Activated CD4-positive, alpha-beta memory T cell treated with anti-CD3 and anti-CD28 coated beads, Interleukin-2, amount 10 ng/mL, durations not matched to agents 7 days and 5 days (primary cell): ENCODE measurements at places on chromosomes 6 and 20. TPM values are rescaled to one million over a fixed set of nuclear protein-coding genes. Genes with fewer than 3 reads are reported as not detected.

DNA sequence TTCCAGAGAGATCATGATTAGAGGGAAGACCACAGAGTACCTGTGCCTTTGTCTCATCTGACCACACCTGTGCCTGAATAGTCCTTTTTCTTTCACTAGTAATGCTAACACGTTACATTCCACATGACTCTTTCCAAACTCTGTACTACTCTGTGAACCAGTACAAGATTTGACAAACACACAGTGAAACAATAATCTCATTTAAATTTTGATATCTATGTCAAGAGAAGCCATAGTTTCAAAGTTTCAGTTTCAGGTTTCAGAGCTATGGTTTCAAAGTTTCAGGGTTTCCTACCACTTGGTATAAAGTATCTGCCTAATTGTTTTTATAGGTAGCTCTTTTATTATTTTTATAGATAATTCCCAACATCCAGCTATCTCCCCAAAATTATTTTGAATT, 62.0 kb upstream of the PHACTR2 start:
- DNase-seq: no peak

GRCh38 chr6:56956491-56956890, 1.6 kb downstream of the BEND6 start:
- no peak for DNase-seq

DNA sequence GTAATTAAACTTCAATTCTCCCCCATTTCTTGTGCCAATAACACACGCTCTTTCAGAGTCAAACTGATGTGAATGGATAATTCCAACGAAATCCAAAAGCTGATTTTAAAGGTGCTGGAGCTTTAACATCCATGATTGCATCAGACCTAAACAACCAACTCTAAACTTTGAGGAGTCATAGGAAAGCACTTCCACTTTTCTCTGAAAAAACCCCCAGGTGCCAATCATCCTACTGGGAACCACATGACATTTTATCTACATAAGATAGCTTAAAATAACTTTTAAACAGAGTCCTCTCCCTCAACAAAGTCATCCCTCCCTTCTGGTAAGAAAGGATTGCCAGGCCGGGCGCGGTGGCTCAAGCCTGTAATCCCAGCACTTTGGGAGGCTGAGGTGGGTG, 167.7 kb upstream of the PDE10A start:
- no peak for DNase-seq

DNA sequence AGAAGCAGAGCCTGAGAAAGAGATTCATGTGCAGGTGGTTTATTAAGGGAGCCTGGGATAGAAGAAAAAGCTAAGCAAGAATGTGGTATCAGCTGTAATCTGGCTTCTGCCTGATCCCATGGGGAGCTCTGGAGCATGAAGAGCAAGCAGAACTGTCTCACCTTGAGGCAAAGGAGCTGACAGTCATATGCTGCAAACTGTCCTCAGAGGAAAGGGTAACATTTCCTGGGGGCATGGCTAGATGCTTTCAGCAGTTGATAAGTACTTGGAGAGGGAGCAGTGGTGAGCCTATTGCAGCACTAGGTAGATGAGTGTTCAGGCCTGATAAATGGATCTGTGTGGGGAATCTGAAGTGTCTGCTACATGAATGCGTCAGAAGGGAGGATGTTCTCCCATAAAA, 621.5 kb upstream of the BTBD3 start:
- no peak for DNase-seq

The SYNDIG1 gene
- not detected for total RNA-seq

The SRPK1 gene
- 83.0 TPM for total RNA-seq

The PTPRK gene
- total RNA-seq: 0.50 TPM
